ENCODE measurements at places on chromosomes 16 and 17.

GRCh38 chr16:5381481-5381880 lies 283.9 kb upstream of the EEF2KMT start:
- no peak for DNase-seq

GRCh38 chr16:48462106-48462740 lies 77.0 kb upstream of the SIAH1 start:
- no peak for DNase-seq

GRCh38 chr16:58127033-58127556 lies 2.1 kb downstream of the CFAP20 start:
- DNase-seq = no peak

DNA sequence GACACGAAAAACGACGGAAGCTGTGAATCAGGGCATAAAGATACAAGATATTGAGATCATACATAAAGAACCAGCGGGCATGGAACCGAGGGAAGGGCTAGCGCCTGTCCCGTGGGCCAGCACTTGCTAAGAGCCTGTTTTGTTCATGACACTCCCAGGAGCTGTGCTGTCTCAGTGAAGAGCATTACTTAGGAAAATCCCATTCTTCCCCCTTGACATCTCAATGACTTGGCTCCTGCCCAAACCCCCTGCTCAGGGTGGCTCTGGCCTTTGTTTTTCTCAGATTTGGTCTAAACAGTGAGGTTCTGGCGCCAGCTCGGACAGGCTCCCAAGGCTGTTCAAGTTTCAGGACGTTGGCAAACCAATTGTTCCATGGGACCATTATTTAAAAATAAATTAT lies 79.1 kb upstream of the SEC14L1 start:
- DNase-seq = no peak

- no peak for DNase-seq
These were observed 16.0 kb downstream of the NUPR1 start for GRCh38 chr16:28522792-28523191.

DNA sequence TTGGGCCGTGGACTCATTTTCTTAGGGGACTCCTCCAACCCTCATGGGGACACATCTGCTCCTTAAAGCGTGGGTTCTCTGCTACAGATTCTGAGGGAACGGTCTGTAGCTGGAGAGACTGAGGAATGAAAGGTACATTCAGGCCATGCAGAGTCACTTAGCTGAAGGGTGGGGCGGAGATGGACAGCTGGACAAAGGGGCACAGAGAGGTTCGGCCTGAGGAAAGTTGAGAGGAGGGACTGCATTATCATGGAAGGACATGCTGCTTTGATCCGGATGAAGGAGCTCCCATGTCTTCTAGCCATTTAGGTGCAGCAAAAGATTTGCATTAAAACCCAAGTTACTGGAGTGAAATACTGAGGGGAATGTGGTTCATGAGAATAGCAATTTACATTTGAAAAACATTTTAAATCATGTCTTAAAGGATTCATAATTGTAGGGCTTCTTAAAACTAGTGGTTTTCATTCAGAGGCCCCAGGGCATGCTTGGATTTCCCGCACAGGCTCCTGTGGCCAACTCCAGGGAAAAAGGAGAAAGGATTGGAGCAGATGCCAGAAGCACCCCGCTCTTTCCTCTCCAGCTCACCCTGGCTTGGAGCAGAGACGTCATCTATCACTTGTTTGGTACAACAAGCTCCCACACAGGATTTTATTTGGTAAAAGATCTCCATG lies 54.2 kb downstream of the CDRT4 start:
- DNase-seq = no peak

GRCh38 chr16:56985288-56985961 lies 3.9 kb upstream of the NLRC5 start:
- DNase-seq = no peak

DNA sequence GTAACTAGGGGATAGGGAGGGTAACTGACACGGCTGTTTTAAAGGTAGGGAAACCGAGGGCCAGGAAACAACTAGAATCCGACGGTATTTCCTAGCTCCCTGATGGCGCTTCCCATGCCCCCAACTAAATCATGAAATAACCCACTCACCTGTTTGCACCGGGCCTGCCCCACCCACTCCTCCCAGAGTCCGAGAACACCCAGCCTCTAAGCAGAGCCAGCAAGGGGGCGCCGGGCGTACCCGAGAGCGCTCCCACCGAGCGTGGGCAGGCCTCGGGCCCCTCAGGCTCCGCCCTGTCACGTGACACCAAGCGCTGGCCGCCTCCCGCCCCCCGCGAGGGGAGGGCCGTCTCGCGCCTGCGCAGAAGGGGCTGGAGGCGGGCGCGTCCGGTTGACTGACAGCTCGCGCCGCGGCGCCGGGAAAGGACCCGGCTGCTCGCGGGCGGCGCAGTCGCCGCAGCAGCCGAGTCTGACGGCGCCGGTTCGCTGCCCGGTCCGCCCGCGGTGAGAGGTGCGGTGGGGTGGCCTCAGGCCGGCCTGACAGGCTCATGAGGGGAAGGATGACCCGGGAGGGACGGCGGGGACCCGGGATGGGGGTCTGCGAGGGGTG lies at the start of gene KIAA0513:
TSS of gene KIAA0513 (plus strand) at position 447 of the 609 bp plus-strand sequence. CDS start 39,277 bp downstream, outside the sequence.
- peak; percentile 99 for DNase-seq

DNA sequence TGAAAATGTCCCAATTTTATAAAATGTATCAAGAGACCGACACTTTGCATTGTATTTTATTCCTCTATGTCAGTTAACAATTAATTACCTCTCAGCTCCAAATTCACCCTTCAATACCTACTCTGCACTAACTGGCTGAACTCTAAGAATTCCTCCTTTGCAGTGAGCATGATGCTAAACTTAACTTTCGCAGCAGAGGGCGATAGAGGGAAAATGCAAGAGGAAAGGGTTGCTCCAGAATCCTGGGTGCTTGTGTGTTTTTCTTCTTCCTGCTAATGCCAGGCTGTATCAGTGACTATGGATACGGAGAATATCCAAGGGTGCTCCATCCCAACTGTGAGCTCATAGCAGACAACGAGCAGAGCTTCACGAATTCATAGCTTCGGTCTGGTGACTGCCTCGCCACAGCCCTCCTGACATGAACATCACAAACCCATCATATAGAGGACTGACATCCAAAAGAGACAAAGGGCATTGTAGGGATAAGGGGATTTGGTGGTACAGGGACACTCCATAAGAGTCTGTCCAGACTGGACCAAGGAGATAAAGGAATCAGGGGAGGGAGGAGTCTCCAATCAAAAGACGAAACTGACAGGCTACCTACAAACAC lies 172.9 kb downstream of the STX8 start:
- DNase-seq = peak; percentile 20

GRCh38 chr16:57915811-57916488 lies 55.0 kb downstream of the CNGB1 start:
- no peak for DNase-seq

- no peak for DNase-seq
These were observed 38.7 kb downstream of the PKD1 start for GRCh38 chr16:2096853-2097595.

- DNase-seq = no peak
These were observed 220.1 kb downstream of the FOXL1 start for GRCh38 chr16:86798247-86799041.

- DNase-seq = no peak
These were observed 47.1 kb upstream of the PHOSPHO1 start for GRCh38 chr17:49277638-49278037.

- no peak for DNase-seq
These were observed 21.2 kb downstream of the ZNF469 start for GRCh38 chr16:88403794-88404581.

DNA sequence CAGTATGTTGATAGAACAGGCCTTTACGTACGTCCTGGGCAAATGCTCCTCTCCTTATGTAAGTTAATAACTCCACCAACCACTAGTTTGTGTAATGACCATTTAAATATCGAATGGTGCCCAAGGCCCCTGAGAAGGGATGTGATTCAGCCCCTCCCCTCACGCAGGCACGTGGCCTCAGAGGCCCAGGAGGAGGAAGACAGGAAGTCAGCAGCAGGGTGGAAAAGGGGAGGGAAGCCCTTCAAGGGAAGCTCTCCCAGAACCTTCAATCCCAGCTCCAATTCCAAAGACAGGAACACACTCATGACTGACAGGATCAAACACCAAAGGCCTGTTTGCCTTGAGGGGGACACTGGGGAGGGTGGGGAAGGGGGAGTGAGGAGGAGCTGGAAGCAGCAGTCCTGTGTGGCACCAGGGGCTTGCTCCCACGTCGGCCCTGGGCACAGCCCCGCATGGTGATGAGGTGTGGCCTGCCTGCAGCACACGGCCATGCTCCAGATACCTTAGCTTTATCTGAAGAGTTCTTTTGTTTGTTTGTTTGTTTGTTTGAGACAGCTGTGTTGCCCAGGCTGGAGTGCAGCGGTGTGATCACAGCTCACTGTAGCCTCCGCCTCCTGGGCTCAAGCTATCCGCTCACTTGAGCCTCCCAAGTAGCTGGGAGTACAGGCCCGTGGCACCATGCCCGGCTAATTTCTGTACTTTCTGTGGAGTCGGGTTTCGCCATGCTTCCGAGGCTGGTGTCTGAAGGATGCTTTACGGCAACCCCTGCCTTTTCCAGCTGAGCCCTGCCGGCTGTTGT lies 105.0 kb downstream of the ZNF778 start:
- no peak for DNase-seq

DNA sequence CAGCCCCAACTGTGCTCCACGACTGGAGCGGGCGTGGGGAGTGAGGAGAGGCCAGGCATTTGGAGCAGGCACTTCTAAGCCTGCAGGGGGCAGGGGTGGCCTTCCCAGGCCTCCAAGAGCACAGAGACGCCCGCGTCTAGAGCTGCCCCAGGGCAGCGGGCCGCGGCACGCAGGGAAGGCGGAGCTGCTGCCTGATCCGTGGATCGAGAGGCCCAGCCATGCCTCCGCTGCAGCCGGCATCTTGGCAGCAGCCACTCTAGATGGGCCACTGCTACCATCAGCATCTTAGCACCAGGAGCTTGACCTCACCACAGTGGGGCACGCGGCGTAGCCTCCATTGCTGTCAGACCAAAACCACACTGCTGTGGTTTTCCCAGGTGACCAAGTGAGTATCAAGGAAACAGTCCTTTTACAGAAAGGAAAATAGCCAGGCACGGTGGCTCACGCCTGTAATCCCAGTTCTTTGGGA lies 20.4 kb upstream of the WDR45B start:
- peak; percentile 84 for DNase-seq

- peak; percentile 15 for DNase-seq
These were observed 36.0 kb downstream of the ARHGAP23 start for GRCh38 chr17:38464251-38464722.

GRCh38 chr16:61540216-61540615 lies 496.0 kb downstream of the CDH8 start:
- no peak for DNase-seq

DNA sequence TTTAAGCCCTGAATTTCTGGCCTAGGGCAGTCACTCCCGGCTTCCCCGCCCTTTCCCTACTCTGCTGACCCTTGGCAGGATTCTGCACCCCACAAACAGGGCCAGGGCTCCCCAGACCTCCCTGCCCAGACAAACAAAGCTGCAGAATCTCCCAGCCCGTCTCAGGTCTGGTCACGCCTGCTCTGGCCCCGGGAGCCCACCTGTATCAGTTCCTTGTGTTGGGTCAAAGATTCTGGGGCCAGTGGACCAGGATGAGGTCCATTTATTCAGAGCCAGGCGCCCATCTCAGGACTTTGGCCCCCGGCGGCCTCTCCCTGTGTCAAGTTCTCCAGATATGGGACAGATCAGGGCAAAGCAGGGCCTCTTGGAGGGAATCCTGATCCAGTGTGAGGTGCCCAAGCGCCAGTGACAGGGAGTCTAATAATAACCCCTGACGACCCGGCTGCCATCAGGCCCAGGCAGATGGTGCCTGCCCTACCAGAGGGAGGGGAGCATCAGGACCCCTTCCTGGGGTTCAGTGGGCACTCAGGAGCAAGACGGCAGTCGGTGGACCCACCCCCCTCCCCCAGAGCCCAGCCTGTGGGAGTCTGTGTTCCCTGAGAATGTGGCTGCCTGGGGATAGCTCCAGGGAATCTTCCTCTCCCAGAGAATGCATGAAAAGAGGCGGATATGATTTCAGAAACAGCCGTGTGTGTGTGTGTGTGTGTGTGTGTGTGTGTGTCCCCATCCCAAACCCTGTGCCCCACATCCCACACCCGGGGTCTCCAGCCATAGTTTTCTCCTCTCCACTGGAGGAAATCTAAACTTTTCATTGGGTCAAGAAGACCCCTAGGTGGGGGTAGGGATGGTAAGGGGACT lies 1.3 kb downstream of the TTYH2 start:
- DNase-seq = no peak

DNA sequence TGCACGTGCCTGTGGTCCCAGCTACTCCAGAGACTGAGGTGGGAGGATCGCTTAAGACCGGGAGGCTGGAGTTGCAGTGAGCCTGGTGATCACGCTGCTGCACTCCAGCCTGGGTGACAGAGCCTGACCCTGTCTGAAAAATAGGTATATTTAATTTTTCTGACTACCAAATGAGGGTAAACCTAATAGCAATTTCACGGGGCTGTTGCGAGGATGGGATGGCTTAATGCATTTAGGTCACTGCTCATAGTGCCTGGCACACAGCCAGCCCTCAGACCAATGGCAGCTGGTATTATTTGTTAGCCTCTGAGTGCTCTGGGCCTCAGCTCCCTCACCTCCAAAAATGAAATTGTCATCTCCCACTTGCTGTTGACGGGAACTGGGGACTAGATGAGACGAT lies 5.9 kb upstream of the CDIP1 start:
- DNase-seq = no peak

DNA sequence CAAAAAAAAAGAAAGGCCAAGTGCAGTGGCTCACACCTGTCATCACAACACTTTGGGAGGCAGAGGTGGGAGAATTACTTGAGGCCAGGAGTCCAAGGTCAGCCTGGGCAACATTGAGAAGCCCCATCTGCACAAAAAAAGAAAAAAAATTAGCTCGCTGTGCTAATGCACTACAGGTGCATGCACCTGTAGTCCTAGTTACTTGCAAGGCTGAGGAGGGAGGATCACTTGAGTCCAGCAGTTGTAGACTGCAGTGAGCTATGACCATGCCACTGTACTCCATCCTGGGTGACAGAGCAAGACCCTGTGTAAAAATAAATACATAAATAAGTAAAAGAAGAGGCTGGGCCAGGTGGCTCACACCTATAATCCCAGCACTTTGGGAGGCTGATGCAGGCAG lies 39.7 kb downstream of the DCAKD start:
- DNase-seq = no peak

DNA sequence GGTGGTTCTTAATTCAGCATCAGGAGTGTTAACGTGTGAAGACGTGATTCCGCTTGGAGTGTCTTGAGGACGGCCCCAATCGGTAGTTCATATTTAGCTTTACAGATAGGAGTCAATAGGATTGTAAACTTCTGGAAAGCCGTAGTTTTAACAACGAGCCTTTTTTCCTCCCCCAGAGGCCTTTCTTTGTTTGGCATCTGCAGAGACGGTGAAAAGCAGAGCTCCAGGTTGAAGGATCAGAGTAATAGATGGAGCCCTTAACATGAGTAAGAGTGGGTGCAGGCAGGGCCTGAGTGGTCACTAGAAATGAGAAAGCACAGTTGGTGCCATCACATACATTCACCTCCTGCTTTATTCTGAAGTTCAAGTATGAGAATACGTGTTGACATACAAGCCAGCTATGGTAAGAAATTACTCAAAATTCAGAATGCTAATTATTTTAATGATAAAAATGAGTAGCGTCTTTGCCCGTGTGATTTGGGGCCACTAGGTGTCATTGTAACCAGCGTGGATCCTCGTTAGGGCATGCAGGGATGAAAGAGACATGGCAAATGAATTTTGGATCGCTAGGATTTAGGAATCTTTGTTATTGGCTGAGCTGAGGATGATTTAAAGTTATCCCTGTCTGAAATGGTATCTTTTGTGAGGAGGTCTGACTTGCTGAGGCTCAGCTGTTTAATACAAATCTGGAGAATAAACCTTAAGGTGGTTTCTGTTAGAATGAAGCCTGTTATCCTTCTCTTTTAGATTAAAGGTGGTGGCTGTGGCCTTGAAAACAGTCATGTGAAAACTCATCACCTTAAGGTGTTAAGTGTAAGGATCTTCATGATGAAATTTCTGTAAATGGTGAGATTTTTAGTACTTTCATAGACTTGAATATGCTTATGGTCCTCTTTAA lies 18.6 kb downstream of the PRCD start:
- no peak for DNase-seq

All from GM20000 (cell line).